ENCODE measurements at places on chromosomes 4 and X.

DNA sequence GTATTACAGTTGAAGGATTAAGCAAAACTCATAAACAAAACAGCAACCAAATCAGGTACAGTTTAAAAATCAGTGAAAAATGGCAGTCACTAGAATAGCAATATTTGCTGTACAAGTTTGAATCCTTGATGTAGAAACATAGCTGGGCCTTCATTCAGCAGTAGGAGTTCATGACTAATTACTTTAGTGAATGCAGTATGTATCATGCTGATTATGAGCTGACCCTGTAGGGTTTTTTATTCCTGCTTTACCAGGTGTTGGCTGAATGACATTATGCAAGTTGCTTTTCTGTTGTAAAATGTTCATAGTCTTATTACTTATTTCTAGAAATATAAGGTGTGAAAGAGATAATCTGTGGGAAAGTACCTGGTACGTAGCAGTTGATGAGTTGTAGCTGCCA lies 179.6 kb downstream of the CCSER1 start:
- no peak for DNase-seq

DNA sequence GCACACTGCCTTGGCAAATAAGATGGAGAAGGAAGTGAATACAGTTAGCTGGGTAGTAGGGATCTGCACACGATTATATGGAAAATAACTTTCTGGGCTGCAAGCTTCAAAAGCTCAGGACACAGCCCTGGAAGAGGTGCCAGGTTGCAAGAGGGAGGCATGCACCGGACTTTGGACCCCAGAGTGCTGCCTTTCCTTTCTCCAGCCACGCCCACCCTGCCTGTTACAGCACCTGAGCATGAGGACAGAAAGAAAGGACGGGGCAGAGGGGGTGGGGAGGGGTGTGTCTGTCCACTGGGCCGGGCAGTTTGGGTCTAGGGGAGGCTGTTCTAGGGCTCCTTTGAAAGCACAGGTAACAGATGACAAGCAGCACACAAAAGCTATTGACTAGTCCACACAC lies 152.8 kb downstream of the ENPP6 start:
- no peak for DNase-seq

DNA sequence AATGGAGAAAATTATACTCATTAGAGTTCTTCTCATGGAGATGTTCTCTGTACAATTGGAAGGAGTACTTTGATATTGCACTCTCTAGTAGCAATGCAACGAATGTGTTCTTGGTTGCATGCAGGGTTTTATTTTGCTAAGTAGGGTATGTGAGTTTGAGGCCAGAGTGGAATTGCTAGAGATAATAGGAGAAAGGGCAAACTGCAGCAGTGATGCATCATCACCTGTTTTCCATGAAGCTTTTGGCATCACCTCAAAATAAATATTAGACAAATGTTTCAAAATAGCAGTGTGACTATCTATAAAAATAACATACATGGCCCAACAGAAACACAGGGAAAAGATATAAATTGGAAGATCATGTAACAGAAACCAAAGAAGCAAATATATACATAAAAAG lies 93.3 kb downstream of the TIGD2 start:
- no peak for DNase-seq

GRCh38 chr4:8380511-8381415 lies 59.8 kb downstream of the ACOX3 start:
- DNase-seq: no peak

DNA sequence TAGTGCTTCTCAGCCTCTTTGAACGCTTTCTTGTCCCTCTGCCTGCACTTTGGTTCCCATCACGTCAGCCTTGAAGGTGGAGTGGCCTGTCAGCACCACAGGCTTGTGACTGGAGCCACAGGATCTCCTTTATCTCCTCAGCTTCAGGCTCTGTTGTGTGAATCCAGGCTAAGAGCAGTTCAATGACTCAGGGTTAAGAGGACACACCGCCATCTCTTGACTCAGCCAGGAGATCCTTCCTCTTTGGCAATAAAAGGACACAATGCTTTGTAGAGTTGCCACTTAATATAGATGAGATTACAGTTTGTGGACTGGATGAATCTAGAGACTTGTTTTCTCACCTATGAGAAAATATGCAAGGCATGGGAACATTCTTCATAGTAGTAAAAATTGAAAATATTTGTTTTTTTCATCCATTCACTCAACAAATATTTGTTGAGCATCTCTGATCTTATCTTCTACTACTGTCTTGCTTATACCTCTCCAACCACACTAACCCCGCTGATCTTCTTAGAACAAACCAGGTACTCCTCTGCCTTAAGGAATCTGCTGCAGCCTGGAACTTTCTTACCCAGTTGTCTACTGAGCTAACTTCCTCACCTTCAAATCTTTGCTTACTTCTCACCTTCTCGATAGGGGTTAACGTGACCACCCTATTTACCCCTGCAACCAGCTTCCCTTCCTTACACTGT lies 62.3 kb downstream of the UCHL1 start:
- DNase-seq: no peak

GRCh38 chr4:81571105-81571504 lies 99.4 kb upstream of the RASGEF1B start:
- no peak for DNase-seq

DNA sequence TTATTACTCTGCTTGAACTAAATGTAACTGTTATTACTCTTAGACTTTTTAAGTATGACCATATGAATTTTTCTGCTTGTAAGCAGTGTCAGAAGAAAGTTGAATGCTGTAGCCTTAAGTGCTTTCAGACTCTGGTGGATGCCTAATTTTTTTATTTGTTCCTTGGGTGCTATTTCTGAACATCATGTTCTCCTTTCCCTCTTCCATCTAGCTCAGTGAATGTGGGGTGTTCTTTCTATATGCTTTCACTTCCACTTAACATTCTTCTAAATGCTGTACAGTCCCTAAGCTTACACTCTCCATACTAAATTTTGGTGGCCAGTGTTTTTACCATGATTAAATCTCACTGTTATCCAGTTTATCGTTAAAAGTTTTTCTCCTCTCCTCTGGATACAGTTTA lies 3.6 kb downstream of the DCK start:
- DNase-seq: no peak

DNA sequence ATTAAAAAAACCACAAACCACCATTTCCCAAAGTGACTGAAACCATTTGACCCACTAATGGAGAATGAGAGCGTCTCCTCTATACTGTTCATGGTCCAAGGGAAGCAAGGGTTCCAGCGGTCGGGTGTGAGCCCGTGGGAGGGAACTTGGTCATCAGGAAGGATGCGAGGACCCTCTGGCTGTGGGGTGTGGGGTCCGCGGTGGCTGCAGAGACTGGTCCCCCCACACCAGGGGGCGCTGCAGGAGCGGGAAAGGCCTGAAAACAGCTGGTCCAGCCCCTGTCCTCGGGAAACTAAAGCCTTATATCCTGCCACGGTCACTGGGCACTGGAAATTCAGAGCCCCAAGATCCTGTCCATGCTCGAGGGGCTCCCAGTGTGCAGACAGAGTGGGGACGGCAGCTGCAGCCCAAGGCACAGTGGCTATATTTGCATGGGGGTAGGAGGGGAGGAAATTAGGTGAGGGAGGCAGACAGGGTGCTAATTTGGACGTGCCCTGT lies 4.3 kb downstream of the BLOC1S4 start:
- no peak for DNase-seq

DNA sequence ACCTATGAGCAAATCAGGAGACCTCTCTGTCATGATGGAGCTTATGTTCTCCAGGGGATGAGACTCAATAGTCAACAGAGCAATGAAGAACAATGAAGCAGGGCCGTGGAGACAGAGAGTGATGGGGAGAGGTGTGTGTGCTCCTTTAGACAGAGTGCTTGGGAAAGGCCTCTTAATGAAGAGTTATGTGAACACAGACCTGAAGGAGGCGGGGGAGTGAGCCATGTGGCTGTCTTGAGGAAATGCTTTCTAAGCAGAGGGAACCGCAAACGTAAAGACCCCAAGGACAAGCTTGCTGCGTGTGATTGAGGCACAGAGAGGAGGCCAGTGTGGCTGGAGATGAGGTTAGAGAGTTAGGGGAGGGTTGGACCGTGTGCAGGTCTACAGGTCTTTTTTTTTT lies 53.1 kb downstream of the CHRNA9 start:
- DNase-seq: no peak

GRCh38 chr4:185657699-185658098 lies 122.4 kb upstream of the PDLIM3 start:
- no peak for DNase-seq

DNA sequence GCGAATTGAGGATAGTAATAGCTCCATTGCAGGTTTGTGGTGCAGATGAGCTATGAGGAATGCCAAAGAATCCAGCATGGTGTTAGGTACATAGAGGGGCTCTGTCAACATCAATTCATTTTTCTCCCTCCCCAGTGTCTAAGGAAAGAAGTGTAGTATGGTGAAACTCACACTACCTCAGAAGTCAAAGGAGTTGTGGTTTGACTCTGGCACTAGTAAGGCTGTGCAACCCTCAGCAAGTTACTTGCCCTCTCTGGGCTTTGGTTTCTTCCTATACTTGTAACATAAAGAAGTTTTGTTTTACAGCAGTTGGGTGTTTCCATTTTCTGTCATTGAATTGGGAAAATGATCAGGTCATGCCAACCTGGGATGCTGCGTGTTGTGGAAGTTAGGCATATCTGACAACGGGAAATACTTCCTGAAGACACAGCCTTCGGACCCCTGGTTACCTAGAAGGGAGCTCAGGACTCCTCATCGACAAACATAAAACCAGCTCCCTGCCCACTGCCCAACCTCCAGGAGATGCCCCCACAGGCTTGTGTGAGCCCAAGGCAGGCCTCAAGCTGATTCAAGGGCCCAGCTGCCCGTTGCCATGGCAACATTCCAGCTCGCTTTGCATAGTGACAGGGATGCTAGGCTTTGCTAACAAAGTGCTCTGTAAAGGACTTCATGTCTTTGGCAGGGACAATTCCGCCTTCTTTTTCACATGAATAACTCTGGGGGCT lies 71.4 kb downstream of the RTL5 start:
- DNase-seq: no peak

- no peak for DNase-seq
Observed at GRCh38 chr4:44231006-44231405, 217.6 kb downstream of the KCTD8 start.

DNA sequence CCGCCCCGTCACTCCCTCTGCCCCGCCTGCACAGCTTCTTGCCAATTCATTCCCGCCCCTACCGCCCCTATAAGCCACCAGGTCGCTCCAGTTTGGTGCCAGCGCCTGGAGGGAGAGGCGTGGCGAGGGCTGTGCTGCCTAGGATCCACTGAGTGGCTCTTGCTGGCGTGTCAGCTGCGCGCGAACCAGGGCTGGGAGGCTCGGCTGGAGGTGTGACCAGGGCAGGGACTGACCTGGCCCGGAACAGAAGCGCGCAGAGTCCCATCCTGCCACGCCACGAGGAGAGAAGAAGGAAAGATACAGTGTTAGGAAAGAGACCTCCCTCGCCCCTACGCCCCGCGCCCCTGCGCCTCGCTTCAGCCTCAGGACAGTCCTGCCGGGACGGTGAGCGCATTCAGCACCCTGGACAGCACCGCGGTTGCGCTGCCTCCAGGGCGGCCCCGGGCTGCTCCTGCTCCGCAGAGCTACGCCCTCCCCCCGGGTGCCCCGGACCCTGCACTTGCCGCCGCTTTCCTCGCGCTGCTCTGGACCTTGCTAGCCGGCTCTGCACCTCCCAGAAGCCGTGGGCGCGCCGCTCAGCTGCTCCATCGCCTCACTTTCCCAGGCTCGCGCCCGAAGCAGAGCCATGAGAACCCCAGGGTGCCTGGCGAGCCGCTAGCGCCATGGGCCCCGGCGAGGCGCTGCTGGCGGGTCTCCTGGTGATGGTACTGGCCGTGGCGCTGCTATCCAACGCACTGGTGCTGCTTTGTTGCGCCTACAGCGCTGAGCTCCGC lies at the start of gene GPR78:
GPR78 (plus strand) TSS at position 72 of the 773 bp plus-strand sequence; CDS start at position 663, 591 bp downstream.
- no peak for DNase-seq

GRCh38 chrX:114626323-114626722 lies 42.4 kb downstream of the HTR2C start:
- no peak for DNase-seq

GRCh38 chr4:138500869-138501268 lies 258.7 kb upstream of the SLC7A11 start:
- DNase-seq: no peak

- peak; percentile 2 for DNase-seq
Observed at GRCh38 chrX:7435822-7436221, 287.9 kb upstream of the PUDP start.

DNA sequence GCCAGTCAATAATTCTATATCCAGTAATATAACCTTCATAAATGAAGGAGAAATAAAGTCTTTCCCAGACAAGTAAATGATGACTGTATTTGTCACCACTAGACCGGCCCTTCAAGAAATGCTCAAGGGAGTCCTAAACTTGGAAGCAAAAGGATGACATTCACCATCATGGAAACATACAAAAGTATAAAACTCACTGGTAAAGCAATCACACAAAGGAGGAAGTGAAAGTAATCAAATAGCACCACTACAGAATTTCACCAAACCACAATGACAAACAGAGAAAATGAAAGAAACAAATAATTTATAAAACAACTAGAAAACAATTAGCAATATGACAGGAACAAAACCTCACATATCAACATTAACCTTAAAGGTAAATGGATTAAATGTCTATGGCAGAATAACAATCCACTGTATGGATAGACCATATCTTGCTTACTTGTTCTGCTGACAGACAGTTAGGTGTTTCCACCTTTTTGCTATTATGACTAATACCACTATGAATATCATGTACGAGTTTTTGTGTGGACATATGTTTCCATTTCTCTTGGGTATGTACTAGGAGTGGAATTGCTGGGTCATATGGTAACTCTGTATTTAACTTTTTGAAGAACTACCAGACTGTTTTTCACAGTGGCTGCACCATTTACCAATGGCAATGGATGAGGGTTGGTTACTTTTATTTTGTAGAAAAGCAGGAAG lies 44.9 kb downstream of the NAT8L start:
- no peak for DNase-seq

DNA sequence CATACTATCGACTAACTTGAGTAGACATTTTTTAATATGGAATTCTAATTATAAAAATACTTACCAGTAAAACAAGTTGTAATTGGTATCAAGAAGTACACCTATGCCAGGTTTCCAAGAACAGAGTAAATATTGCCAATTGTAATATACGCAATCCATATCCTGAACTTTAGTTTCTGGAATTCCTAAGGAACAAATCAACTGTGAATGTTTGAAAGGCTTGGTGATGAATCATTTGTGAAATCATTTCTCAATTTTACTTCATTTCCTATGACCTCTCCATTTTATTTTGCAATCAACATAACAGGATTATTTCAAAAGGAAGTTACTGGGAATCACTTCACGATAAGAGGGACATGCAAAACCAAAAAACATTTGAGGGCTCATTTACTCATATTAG lies 3.7 kb downstream of the IL13RA2 start:
- no peak for DNase-seq

- no peak for DNase-seq
Observed at GRCh38 chr4:108170631-108171338, 2.1 kb upstream of the LEF1 start.

Measured in GM04503 (cell line).